ENCODE measurements at places on chromosomes 13 and 19.

- H3K36me3 ChIP-seq = peaks cover 5% of the 10 kb centered on the region
- peaks cover 25% of the 10 kb centered on the region for H3K4me1 ChIP-seq
- no peaks in the 10 kb centered on the region for H3K27me3 ChIP-seq
Observed at GRCh38 chr19:41264581-41265394, 616 bp downstream of the HNRNPUL1 start.

- peaks cover 25% of the 10 kb centered on the region for H3K27me3 ChIP-seq
- no peak for DNase-seq
- H3K4me3 ChIP-seq = no peak within 1 kb of the TSS
- H3K27ac ChIP-seq = peak within 1 kb of the TSS; percentile 73
- H3K36me3 ChIP-seq = no peaks in the 10 kb centered on the region
- H3K4me1 ChIP-seq = peaks cover 10% of the 10 kb centered on the region
Observed at GRCh38 chr13:113157929-113158747, at the start of gene PROZ. PROZ (plus strand) TSS chr13:113158648; CDS start chr13:113158661, 13 bp downstream.

- peak overlapping the region; percentile 64 for H3K27ac ChIP-seq
- peaks cover 18% of the 10 kb centered on the region for H3K4me1 ChIP-seq
- no peak overlapping the region for H3K4me3 ChIP-seq
- no peak for DNase-seq
Observed at GRCh38 chr19:4388337-4389063, 11.8 kb downstream of the SH3GL1 start.

- no peak overlapping the region for H3K4me3 ChIP-seq
- H3K27me3 ChIP-seq = no peaks in the 10 kb centered on the region
- H3K4me1 ChIP-seq = peaks cover 26% of the 10 kb centered on the region
- H3K36me3 ChIP-seq = peaks cover 37% of the 10 kb centered on the region
Observed at GRCh38 chr19:41299046-41299754, 10.8 kb upstream of the CCDC97 start.

GRCh38 chr13:30934381-30934780 is 1.9 kb downstream of the TEX26 start:
- peaks cover 11% of the 10 kb centered on the region for H3K4me1 ChIP-seq
- no peak overlapping the region for H3K4me3 ChIP-seq
- no peak for DNase-seq
- no peaks in the 10 kb centered on the region for H3K36me3 ChIP-seq
- no peak overlapping the region for H3K27ac ChIP-seq
- peaks cover 47% of the 10 kb centered on the region for H3K27me3 ChIP-seq

DNA sequence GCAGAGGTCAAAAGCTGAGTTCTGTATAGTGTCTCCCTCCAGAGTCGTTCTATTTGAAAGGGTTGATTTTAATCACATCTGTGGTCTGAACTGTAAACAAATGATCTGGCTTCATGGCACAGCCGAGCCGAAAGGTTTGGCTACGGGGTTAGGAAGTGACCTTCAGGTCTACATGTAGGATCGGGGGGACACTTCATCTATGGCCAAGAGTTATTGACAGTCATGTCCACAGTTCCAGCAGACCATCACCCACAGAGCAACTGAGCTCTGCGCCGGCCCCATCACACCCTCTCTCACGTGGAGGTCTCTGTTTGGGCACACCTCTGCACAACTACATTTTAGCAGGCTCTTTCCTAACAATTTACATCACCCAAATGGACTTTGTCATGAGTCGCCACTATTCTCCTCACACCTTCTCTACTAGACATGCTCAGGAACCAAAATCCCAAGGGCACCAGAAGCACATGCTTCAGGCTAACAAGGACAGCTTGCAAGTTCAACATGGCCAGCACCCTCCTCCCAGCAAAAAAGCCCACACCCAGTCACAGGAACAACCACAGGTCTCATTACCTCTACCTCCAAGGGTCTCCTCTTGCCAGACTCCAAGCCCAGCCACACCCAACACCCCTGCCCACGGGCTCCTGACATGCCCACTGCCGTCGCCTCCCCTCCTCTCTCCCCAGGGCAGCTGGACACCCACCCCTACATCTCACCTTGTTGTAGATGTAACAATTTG is 36.1 kb upstream of the EPHX3 start:
- no peak for DNase-seq
- peaks cover 19% of the 10 kb centered on the region for H3K36me3 ChIP-seq
- H3K4me3 ChIP-seq = no peak overlapping the region
- H3K27ac ChIP-seq = peak overlapping the region; percentile 19
- no peaks in the 10 kb centered on the region for H3K27me3 ChIP-seq

- H3K27ac ChIP-seq = no peak overlapping the region
- peaks cover 18% of the 10 kb centered on the region for H3K36me3 ChIP-seq
- no peak overlapping the region for H3K4me3 ChIP-seq
Observed at GRCh38 chr19:38194061-38194701, 29.8 kb downstream of the DPF1 start.

DNA sequence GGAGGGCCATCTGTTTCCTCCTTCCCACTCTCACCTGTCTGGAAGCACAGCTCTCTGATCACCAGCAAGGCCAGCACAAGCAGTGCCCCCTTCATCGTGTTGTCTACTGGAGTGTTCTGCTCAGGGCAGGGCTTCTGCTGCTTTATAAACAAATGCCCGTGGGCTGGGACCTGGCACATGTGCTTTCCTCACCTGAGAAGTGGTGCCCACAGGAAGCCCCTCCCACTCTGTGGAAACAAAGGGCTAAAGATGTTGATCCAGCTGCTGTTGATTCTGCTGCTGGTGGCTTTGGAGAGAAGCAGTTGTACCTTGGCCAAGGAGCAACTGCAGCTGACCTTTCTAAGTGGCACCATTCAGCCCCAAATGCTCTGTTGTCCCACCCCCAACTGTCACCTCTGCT is 26.4 kb upstream of the ZNF181 start:
- H3K4me3 ChIP-seq = no peak overlapping the region
- peaks cover 2% of the 10 kb centered on the region for H3K36me3 ChIP-seq
- no peaks in the 10 kb centered on the region for H3K4me1 ChIP-seq

GRCh38 chr13:21229241-21230024 is 53.0 kb downstream of the MRPL57 start:
- no peak overlapping the region for H3K27ac ChIP-seq
- no peak for DNase-seq
- no peaks in the 10 kb centered on the region for H3K36me3 ChIP-seq
- H3K4me1 ChIP-seq = no peaks in the 10 kb centered on the region
- H3K27me3 ChIP-seq = no peaks in the 10 kb centered on the region

GRCh38 chr13:79767126-79767525 is 286.2 kb downstream of the NDFIP2 start:
- peaks cover 10% of the 10 kb centered on the region for H3K4me1 ChIP-seq
- H3K36me3 ChIP-seq = peaks cover 8% of the 10 kb centered on the region
- no peak for DNase-seq
- no peaks in the 10 kb centered on the region for H3K27me3 ChIP-seq
- no peak overlapping the region for H3K4me3 ChIP-seq

- H3K27ac ChIP-seq = no peak overlapping the region
- no peak for DNase-seq
- no peak overlapping the region for H3K4me3 ChIP-seq
- H3K4me1 ChIP-seq = no peaks in the 10 kb centered on the region
Observed at GRCh38 chr13:40255551-40255950, 410.9 kb downstream of the FOXO1 start.

GRCh38 chr19:48415395-48415794 is 21.9 kb downstream of the GRIN2D start:
- no peak overlapping the region for H3K4me3 ChIP-seq
- H3K4me1 ChIP-seq = peaks cover 4% of the 10 kb centered on the region
- H3K27ac ChIP-seq = no peak overlapping the region
- H3K36me3 ChIP-seq = no peaks in the 10 kb centered on the region
- no peak for DNase-seq
- no peaks in the 10 kb centered on the region for H3K27me3 ChIP-seq

DNA sequence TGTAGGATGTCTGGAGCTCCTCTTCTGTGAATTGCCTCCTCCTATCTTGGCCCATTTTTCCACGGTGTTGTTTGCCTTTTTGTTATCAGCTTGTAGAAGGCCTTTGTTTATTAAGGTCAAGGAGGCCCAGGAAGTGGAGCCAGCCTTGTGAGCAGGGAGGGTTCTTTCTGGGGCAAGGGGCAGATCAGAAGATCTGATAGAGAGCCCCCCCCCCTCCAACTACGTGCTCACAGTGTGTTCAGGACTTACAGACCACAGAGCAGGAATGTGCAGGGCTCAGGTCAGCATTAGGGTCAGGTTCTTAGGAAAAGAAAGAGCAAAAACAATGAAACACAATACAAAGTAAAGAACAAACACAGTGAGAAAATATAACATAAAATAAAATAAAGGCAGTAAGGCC is 59.4 kb downstream of the CCNE1 start:
- H3K4me1 ChIP-seq = peaks cover 12% of the 10 kb centered on the region
- no peaks in the 10 kb centered on the region for H3K36me3 ChIP-seq
- H3K27me3 ChIP-seq = peaks cover 13% of the 10 kb centered on the region
- peak overlapping the region; percentile 61 for H3K27ac ChIP-seq
- H3K4me3 ChIP-seq = no peak overlapping the region

- no peak overlapping the region for H3K4me3 ChIP-seq
- no peaks in the 10 kb centered on the region for H3K36me3 ChIP-seq
- peaks cover 12% of the 10 kb centered on the region for H3K4me1 ChIP-seq
- no peak overlapping the region for H3K27ac ChIP-seq
- no peak for DNase-seq
Observed at GRCh38 chr13:80047406-80047805, 293.5 kb downstream of the SPRY2 start.

DNA sequence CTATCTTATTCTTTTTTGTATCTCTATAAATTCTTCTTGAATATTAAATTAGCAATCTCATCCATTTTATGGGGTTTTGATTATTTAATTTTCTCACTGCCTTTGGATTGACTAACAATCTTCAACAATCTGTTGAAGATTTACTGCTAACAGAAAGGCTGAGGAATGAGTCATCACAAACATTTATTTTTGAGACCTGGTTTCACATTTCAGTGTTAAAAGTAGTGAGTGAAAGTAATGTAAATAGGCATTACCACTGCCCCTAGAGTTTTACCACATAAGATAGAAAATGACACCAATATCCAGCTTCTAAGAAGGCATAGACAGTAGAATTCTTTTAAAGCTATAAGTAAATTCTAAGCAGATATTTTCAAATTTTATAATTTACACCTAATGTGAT is 472.8 kb downstream of the OLFM4 start:
- peaks cover 1% of the 10 kb centered on the region for H3K36me3 ChIP-seq
- no peaks in the 10 kb centered on the region for H3K4me1 ChIP-seq
- no peak overlapping the region for H3K27ac ChIP-seq
- no peak for DNase-seq
- no peaks in the 10 kb centered on the region for H3K27me3 ChIP-seq

DNA sequence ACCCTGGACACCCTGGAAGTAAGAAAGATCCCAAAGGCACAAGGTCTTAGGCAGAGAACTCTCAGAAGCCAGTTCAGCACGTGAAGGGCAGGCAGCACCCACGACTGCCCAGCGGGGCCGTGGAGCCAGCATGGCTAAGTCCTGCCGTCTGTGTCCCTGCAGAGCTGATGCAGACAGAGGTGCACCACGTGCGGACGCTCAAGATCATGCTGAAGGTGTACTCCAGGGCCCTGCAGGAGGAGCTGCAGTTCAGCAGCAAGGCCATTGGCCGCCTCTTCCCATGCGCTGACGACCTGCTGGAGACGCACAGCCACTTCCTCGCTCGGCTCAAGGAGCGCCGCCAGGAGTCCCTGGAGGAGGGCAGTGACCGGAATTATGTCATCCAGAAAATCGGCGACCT is 44.8 kb downstream of the PEX11G start:
- no peak overlapping the region for H3K27ac ChIP-seq
- DNase-seq = no peak
- no peaks in the 10 kb centered on the region for H3K27me3 ChIP-seq
- no peaks in the 10 kb centered on the region for H3K4me1 ChIP-seq
- peaks cover 35% of the 10 kb centered on the region for H3K36me3 ChIP-seq

DNA sequence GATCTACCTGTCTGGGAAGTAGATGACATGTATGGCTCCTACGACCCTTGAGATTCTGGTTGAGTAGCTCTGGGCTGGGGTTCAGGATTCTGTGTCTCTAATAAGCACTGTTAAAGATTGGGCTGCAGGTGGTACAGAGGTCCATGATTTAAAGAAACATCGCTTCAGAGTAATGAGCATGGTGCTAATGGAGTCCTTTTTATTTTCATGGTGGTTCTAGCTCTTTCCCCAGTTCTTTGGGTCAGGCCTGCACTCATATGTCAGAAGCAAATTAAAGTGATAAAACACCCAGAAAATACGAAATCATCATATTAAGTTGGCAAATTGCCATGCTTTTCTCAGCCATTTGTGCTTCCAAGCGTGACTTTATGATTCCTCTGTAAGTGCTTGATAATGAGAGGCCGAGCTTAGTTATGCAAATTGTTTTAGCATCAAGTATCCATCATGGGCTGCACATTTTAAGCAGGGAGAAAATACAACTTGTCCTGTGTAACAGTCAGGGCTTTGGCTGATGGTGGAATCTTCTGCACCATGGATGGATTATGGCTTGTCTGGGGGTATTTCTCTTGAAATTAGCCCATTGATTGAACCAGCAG is 45.1 kb downstream of the MTUS2 start:
- no peaks in the 10 kb centered on the region for H3K36me3 ChIP-seq
- H3K27ac ChIP-seq = no peak overlapping the region
- peaks cover 6% of the 10 kb centered on the region for H3K27me3 ChIP-seq
- H3K4me1 ChIP-seq = no peaks in the 10 kb centered on the region
- no peak overlapping the region for H3K4me3 ChIP-seq
- no peak for DNase-seq

DNA sequence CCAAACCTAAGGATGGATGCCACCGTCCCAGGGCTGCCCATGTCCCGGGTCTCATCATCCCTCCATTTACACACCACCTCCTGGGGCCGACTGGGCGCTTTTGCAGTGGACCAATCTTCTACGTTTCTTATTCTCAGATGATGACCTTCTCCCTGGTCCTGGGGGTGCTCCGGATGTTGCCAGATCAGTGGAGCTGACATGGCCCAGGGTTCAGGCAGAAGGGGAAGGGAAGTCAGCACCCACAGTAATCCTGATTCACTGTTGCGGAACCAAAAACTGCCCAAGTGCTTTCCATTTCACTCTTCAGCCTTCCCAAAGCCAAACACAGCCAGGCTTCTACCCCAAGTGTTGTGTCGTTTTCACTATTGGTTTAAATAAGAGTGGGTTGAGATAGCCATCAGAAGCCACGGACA is 29.8 kb downstream of the RAB20 start:
- peaks cover 3% of the 10 kb centered on the region for H3K27me3 ChIP-seq
- DNase-seq = no peak
- no peak overlapping the region for H3K27ac ChIP-seq
- H3K36me3 ChIP-seq = no peaks in the 10 kb centered on the region

- no peak overlapping the region for H3K27ac ChIP-seq
- no peaks in the 10 kb centered on the region for H3K4me1 ChIP-seq
- no peak for DNase-seq
- no peaks in the 10 kb centered on the region for H3K27me3 ChIP-seq
- no peak overlapping the region for H3K4me3 ChIP-seq
- peaks cover 5% of the 10 kb centered on the region for H3K36me3 ChIP-seq
Observed at GRCh38 chr19:36267061-36267845, 52.3 kb downstream of the ZNF146 start.

- DNase-seq = no peak
- H3K27ac ChIP-seq = no peak overlapping the region
- H3K36me3 ChIP-seq = no peaks in the 10 kb centered on the region
- H3K4me3 ChIP-seq = no peak overlapping the region
Observed at GRCh38 chr19:30722761-30723160, 350.6 kb downstream of the ZNF536 start.

GRCh38 chr13:29964181-29964845 is 113.9 kb upstream of the UBL3 start:
- no peaks in the 10 kb centered on the region for H3K36me3 ChIP-seq
- H3K4me3 ChIP-seq = no peak overlapping the region
- no peak overlapping the region for H3K27ac ChIP-seq
- no peaks in the 10 kb centered on the region for H3K27me3 ChIP-seq

All from progenitor cell of endocrine pancreas (in vitro differentiated cells).